ENCODE measurements at places on chromosomes 13 and 19.
A peak's percentile ranks its signal among the peaks of the same experiment; 100 is the strongest.

GRCh38 chr13:85709072-85709471 is 90.1 kb downstream of the SLITRK6 start:
- no peak for DNase-seq

DNA sequence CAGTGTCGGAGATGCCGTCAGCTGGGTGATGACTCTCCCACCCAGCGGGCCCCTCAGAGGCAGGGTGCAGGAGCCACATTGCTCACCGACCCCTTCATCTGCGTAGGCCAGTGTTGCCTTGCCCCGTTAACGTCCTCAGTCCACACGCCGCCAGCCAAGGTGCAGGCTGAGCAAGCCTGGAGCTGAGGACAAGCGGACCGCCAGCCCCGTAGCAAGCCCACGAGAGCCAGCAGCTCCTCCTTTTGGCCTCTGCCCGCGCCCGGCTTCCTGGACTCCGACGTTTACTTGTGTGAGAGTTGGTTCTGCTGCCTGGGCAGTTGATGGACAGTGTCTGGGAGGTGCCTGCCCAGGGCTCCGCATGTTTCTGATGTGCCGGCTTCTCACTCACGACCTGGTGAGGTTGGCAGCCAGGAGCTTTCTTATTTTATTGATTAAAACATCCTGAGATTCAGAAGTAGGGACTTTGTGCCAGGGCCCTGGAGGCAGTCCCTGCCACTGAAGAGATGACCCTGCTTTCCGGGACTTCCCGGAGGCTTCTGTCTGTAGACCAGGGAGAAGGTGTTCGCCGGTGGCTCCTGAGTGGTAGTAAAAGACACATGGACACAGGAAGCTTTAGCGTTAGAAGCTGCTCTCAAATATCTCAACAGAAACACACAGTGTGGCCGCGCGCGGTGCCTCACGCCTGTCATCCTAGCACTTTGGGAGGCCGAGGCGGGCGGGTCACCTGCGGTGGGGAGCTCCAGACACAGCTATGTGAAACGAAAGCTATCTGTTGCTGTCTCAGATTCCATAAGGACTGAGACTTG is 5.8 kb downstream of the DAZAP1 start:
- DNase-seq: peak; percentile 64

- no peak for DNase-seq
Measured at GRCh38 chr19:7918615-7919421, 1.3 kb upstream of the SNAPC2 start.

DNA sequence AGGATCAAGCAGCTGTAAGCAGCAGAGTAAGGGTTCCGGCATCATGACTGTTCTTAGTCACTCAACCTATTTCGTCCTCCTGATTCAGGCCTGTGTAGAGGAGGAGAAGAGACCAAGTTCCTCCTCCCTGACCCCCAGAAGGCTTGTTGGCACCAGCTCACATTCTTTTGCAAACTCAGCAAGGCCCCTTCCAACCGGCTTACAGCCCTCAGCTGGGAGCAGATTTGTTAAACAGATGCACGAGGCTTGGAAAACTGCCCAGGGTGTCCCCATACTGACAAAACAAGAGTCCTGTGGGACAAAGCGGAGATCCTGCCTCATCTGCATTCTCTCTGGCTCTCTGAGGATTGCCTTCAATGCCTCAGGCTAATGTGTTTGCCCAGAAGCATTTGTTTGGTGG is 113.2 kb upstream of the SOX21 start:
- DNase-seq: no peak

DNA sequence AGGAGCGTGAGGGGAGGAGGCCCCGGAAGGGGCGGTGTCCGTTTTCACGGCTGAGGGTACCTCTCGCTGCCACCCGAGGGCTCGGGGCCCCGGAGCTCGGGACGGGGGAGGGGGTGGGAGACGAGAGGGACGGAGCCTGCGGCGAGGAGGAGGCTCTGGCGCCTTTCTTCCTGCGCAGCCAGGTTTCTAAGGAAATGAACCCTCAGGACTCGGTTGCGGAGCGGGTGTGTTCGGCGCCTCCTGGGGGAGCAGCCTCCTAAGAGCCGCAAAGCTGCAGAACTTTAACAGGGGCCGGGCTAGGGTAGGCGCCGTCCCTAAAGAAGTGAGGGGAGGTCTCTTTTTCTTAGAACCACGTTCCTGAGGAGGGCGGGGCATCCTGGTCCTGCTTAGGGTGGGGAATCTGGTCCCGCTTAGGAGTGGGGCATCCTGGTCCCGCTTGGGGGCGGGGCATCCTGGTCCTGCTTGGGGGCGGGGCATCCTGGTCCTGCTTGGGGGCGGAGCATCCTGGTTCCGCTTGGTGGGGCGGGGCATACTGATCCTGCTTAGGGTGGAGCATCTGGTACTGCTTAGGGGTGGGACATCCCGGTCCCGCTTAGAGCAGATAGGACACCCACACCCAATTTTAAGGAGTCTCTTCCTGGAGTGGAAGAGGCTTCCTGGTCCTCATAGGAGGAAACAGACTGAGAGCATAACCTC is 6.2 kb downstream of the SYT5 start:
- DNase-seq: no peak

DNA sequence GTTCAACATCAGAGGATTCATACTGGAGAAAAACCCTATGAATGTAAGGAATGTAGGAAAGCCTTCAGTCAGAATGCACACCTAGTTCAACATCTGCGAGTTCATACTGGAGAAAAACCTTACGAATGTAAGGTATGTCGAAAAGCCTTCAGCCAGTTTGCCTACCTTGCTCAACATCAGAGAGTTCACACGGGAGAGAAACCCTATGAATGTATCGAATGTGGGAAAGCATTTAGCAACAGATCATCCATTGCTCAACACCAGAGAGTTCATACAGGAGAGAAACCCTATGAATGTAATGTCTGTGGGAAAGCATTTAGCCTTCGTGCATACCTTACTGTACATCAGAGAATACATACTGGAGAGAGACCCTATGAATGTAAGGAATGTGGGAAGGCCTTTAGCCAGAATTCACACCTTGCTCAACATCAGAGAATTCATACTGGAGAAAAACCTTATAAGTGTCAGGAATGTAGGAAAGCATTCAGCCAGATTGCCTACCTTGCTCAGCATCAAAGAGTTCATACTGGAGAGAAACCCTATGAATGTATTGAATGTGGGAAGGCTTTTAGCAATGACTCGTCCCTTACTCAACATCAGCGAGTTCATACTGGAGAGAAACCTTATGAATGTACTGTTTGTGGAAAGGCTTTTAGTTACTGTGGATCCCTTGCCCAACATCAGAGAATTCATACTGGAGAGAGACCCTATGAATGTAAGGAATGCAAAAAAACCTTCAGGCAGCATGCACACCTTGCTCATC is 15.4 kb downstream of the ZNF570 start:
- no peak for DNase-seq

GRCh38 chr13:53151336-53152056 is 122.9 kb downstream of the OLFM4 start:
- peak; percentile 92 for DNase-seq

DNA sequence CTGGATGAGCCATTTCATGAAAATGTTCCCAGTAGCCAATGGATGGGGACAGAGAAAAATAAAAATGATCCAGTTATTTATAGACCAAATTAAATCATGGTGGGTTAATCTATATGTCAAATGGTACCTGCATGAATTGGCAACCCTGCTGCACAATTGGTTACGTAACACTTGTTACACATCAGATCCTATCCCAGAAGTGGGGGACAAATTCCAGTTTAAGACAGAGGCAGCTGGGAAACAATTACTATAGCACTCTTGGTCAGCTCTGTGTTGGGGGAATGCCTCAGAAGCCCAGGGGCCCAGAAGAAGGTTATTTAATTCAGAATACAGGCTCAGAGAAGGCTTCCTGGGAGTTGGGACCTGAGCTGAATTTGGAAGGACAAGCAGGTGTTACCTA is 81.1 kb upstream of the FLT1 start:
- DNase-seq: no peak

DNA sequence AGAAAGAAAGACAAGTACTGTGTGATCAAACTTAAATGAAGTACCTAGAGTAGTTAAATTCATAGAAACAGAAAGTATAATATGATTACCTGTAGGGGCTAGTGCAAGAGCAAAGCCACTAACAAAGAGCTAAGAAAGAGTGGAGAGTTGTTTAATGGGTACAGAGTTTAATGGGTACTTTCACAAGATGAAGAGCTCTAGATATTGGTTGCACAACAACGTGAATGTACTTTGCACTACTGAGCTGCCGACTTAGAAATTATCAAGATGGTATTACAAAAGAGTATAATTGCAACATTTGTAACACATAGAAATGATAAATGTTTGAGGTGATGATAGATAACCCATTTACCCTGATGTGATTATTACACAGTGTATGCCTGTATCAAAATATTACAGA is 140.3 kb upstream of the GPC6 start:
- DNase-seq: no peak

DNA sequence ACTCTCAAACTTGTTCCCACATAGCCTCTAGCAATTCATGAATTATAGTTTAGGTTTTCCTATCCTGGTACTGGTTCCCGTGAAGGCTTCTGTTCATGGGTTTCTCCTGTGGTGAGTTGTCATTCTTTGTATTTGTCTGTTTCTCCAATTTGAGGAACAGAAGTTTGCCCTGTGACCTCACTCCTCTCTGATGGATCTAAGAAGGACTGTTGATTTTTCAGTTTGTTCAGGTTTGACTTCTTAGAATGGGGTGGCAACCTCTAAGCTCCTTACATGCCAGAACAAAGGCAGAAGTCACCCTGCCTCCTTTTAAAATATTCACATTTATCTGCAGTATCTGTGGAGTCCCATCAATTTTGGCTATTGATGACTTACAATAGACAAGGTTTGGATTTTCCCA is 354.0 kb downstream of the SPRY2 start:
- DNase-seq: no peak

- no peak for DNase-seq
Measured at GRCh38 chr13:20150561-20150960, 10.3 kb downstream of the GJA3 start.

DNA sequence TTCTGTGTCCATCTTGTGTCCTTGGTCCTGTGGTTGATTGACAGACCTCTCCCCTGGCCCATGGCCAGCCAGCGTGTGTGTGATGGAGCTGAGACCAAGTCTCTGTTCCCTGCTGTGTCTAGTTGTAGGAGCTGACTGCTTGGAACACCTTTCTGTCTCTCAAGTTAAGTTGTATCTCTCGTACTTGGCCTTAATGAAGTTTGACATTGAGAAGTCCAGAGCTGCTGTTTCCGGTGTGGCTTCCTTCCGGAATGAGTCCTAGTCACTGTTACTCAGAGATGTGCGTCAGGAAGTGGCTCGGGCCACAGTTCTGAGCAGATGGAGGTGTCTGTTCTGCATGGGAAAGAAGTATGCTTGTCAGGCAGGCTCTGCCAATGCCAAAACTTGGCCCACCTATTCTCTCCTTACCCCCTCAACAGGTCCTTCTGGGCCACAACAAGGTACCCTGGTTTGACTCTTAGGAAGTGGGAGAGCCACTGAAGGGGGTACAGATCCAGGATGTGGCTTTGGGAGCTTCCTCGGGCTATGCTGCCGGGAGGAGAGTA is 54.3 kb downstream of the GATAD2A start:
- DNase-seq: no peak

- DNase-seq: peak; percentile 31
Measured at GRCh38 chr13:70960841-70961443, 852.7 kb upstream of the KLHL1 start.

GRCh38 chr19:8648240-8648639 is 17.8 kb downstream of the NFILZ start:
- DNase-seq: no peak

DNA sequence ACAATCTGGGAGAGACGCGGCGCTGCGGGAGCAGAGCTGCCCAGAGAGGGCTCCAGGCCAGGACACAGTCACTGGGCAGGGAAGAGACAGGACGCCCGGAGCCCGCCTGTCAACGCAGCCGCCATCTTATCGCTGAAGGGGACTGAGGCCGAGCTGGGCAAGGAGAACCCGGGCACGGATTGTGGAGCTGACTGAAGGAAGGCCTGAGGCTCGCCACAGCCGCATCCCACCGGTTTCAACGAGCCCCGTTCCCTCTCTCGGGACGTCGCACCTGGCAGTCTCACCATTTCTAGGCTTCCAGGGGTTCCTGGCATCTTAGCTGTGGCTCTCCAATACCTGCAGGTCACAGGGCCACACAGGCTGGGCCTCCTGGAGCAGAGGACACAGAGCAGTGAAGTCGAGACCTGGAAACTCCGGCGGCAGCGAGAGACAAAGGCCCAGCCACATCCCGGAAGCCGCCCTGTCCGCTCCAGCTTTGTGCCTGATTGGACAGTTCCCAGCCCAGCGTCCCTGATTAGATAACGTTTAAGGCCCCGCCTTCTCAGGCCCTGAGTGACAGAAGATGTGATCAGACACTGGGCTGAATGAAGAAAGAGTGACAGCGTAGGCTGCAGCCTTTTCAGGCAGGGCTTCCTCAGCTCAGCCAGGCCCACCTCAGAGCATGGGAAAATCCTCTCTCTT is at the start of gene ZNF91:
TSS of gene ZNF91 (minus strand) at position 431 of the 681 bp plus-strand sequence. CDS start at position 314, 117 bp downstream.
- DNase-seq: peak; percentile 82

- no peak for DNase-seq
Measured at GRCh38 chr19:1211494-1212234, 6.1 kb downstream of the STK11 start.

DNA sequence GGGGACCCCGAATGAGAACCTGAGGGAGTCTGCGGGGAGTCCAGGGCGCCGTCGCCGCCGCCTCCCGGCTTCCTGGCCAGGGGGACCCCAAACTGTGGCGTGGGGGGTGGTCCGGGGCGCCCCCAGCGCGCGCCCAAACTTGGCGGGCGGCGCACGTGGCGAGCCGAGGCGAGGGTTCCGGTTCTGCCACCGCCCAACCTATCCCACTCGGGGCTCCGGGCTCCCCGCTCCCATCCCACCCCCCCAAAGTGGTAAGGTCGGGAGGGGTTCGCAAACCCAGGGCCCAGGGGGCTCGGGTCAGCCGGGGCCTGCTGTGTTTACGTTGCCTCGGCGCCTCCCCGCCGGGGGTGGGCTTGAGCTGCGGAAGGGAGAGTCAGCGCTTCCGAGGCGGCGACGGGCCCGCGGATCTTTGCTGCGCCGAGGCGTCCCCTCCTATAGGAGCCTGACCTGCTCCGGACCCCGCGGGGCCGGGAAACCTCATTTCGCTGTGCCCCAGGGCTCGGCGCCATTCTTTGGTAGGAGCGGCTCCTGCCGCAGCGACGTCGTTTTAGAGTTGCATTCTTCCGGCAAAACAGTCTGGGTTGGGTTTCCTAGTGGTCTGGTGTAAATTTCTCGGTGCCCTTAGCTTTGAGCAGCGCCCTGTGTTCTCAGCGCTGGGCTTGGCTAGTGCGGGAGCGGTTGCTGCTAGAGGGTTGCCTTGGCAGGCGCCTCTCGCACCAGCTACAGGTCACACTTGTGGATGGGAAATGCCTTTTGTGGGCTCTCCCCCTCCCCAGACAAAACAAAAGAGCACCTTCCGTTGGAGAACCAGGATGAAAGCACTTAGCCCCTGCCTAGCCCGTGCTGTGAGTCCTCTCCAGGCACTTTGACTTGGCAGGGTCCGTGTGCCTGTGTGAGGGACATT is 1.2 kb downstream of the DAZAP1 start:
- DNase-seq: peak; percentile 59

DNA sequence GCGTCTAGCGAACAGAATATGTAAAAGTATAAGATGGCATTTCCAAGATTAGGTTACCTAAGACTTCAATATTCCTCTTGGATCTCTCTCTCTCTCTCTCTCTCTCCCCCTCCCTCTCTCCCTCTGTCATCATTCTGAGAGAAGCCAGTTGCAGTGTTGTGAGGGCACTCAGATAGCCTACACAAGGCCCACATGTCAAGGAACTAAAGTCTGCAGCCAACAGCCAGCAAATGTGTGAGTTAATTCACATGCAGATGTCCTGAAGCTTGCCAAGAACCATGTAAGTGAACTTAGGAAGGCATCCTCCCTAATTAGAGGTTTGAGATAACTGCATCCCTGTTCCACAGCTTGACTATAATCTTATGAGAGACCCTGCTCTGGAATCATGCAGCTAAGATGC is 822.9 kb upstream of the PRR20A start:
- DNase-seq: no peak

- peak; percentile 44 for DNase-seq
Measured at GRCh38 chr19:4589579-4590410, 30.3 kb upstream of the SEMA6B start.

All from MM.1S (cell line).